ENCODE measurements at places on chromosomes 2 and 18. TPM values are rescaled to one million over a fixed set of nuclear protein-coding genes. Genes with fewer than 3 reads are reported as not detected.

Gene COLEC11
- 0.11 TPM for total RNA-seq

Gene PHLPP1
- total RNA-seq: 31.8 TPM

Gene EPAS1
- total RNA-seq: 102 TPM

Gene TFCP2L1
- not detected for total RNA-seq

Gene CTAGE1
- not detected for total RNA-seq

Gene DQX1
- 0.39 TPM for total RNA-seq

Gene SLC11A1
- 0.18 TPM for total RNA-seq

Gene YES1
- total RNA-seq: 18.5 TPM

Gene CYP26B1
- not detected for total RNA-seq

Gene TLX2
- 0.82 TPM for total RNA-seq

Gene UGT1A1
- not detected for total RNA-seq

Gene CHN1
- 5.0 TPM for total RNA-seq

Gene PAX3
- total RNA-seq: not detected

Gene AGXT
- not detected for total RNA-seq

Gene FLACC1
- 0.84 TPM for total RNA-seq

Gene IL36RN
- not detected for total RNA-seq

Gene TUBB8B
- not detected for total RNA-seq

Gene SNRPD1
- 164 TPM for total RNA-seq

Gene MOGAT1
- 0.18 TPM for total RNA-seq

Gene G6PC2
- not detected for total RNA-seq

Gene CENPA
- 27.3 TPM for total RNA-seq

All from activated T-helper 2 cell treated with anti-CD3 and anti-CD28 coated beads, Interferon-gamma antibody, Interleukin-2, Interleukin-4, amounts not matched to agents 10 μg/mL and 5 μg/mL and 100 μg/mL, durations not matched to agents 14 hours and 24 hours and 36 hours (primary cell).